ENCODE measurements at places on chromosomes 4 and X.

DNA sequence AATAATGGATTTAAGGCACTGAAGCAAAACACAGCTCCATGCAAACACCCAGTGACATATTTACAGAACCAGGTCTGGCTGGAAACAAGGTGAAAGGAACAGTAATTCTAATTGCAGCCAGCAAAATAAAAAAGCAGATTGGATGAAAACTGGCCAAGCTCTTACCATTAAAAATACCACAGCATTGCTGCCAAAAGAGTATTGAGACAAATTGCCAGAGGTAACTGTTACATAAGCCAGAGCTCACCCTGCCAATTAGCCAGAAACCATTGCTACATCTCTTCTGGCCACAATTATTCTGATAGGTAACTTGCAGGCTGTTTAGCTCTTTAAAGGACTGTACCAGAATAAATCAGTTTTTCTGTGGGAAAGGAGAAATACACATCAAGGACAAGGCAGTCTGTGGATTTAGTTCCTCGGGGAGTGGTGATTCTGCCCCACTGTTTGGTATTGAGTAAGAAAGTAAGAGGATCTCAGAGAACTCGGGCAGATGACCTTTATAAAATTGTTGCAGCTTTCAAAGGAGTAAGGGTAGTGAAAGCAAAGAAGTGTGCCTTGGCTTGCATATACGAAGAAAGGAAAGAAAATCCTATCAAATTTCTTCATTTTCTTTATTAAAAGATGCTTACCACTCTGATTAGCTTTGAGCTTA lies 369.5 kb downstream of the PPP3CA start:
- DNase-seq, result no peak

DNA sequence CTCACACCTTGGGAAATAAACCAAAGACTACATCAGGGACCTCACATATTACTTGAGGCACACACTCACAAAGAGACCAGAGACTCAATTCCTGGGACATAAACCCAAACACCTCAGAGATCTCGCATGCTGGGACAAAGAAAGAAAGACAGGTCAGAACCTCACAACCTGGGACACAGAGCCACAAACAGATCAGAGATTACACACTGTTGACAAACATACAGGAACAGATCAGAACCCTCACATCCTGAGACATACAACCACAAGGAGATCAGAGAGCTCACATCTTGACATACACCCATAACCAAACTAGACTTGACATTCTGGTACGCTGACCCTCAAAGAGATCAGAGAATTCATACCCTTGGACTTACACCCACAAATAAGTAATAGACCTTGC lies 17.3 kb downstream of the SUV39H1 start:
- DNase-seq, result no peak

DNA sequence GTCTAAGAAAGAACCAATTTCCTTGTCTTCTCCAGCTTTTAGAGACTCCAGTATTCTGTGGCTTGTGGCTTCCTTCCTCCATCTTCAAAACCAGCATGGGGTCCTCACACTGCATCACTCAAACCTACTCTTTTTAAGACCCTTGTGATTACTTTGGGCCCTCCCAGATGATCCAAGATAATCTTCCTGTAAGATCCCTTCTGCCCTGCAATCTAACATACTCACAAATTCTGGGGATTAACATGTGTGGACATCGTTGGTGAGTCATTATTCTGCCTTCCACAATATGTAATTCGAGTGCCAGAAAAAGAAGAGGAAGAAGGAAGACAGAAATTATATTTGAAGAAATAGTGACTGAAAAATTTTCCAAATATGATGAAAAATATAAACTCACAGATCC lies 47.9 kb downstream of the BEND4 start:
- DNase-seq, result peak; percentile 46

- no peak for DNase-seq
These were observed 209.7 kb downstream of the SPRY1 start for GRCh38 chr4:123606336-123606735.

DNA sequence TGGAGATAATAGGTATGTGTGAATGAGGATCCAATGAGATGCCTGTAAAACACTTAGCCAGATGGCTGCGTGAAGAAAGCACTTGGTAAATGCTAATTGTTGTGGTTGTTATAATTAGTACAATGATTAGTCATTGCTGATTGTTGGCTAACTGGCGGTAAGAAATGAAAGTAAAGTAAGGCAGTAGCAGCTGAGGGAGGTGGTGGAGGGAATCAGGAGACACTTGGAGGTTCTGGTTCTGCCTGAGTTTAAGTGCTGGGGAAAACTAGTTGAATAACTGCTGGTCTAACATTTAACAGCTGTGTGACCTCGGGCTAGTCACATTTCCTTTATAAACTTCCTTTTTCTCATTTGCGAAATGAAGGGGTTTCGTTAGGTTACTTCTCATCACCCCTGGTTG lies 30.9 kb downstream of the CD38 start:
- DNase-seq, result no peak

DNA sequence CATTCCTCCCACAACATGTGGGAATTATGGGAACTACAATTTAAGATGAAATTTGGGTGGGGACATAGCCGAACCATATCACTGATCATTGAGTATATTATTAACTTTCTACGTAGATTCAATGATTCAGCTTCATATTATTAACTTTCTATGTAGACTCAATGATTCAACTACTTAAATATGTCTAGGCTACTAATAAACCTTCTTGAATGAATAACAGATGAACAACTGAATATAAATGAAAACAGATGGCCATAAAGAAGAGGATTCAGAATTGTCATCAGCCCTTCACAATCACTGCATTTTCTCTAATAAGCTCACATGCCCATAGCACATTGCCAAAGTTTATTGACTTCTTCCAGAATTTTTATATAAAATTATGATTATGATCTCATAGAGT lies 57.0 kb downstream of the CEP44 start:
- no peak for DNase-seq

DNA sequence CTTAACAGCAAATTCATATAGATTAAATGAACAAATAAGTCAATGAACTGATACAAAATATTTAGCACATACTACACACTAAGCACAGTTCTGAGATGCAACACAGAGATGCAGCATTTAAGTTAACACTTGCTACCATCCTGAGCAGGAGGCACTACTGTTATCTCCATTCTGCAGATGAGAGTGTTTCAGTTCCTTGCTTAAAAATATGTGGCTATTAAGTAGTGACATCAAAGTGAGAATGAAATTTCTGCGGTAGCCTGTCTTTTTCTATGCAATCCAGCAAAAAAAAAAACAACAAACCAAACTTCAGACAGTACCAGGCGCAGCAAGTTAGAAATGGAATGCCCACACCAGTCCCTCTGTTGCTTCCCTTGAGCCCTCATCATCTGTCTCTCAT lies 90.8 kb downstream of the SHISA3 start:
- DNase-seq, result no peak

DNA sequence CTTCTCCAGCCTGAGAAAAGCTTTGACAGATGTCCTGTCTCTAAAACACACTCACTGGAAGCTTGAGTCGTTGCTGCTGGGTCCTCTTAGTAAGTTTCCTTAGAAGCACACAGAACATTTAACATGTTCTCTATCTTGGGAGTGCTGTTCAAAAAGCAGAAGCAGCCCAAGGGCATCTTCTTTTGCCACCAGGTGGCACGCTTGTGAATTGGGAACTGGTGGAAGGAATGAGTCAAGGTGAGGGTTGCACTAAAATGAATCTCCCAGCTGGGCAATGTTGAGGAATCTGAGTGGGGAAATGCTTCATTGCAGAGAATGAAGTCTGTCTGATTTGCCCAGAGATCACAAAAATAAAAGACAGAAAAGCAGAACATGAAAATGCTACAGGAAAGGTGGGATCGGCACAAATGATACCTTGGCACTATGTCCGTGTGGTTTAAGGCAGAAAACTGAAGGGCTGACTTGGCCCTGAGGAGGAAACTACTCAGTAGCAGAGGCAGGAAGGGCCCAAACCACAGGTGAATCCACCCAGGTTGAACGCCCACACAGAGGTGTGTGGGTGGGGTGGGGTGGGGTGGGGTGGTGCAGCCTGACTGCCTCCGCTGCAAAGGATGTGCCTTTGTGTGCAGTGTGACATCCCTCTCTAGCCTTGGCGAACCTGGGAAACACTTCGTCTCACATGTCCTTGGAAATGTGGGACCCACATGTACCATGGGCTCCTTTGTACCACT lies 26.0 kb downstream of the KIT start:
- peak; percentile 15 for DNase-seq

DNA sequence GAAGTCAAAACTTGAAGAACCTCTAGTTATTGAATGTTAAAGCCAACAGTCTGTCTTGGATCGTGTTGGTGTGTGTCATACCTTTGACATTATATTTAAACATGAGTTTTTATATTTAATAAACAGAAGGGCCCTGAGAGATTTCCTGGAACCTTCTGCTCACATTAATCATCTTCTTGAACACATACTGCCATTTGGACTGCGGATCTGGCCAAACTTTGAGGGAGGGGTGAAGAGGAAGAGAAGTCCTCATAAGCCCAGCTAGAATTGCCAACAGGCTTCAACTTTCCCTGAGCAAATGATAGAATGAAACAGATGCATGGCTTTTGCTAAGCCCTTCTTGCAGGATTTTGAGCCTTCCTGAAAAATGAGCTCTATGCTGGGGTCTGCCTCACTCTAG lies 27.4 kb downstream of the CCKAR start:
- DNase-seq, result no peak

DNA sequence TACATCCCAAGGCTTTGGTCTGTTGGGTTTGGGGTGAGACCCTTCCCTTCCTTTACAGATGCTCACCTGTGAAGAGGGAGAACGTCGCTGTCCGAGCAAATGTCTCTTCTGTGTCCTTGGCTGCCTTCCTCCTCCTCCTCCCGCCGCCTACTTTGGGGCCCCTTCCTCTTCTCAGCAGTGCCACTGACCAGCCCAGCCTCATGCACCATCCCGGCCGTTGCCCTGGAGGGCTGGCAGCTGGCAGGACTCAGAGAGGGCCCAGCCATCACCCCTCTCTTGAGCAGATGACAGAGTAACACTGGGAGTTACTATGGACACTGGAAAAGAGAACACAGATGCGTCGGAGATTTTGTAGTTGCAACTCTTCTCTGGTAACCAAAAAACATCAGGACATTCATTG lies 68.2 kb downstream of the TRMT44 start:
- DNase-seq, result no peak

DNA sequence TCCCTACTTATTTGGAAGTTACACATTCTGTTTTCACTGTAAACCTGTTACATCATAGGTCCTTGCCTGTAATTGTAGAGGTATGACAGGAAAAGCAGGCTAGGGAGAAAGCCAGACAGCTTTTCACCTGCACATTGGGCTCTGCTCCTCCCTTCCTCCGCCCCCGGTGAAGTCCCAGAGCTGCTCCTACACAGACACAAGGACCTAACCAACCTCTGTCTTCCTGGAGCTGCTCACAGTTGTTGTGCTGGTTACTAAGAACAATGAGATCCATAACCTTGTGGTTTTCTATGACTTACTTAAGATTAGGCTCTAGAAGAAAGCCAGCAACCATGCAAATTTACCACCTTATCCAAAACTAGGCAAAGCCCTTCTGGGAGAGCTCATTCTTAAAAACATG lies 40.0 kb downstream of the MOSPD2 start:
- peak; percentile 15 for DNase-seq

- DNase-seq, result no peak
These were observed 44.4 kb downstream of the KIAA0232 start for GRCh38 chr4:6826781-6827508.

- DNase-seq, result no peak
These were observed 124.5 kb upstream of the AGA start for GRCh38 chr4:177566691-177567090.

- peak; percentile 82 for DNase-seq
These were observed 29.2 kb downstream of the EFHC2 start for GRCh38 chrX:44314259-44314734.
